SK-MEL-5 (cell line): ENCODE measurements at places on chromosomes 2 and 18.

- DNase-seq: no peak
These were observed 502.1 kb downstream of the PARD3B start for GRCh38 chr2:205047273-205047839.

DNA sequence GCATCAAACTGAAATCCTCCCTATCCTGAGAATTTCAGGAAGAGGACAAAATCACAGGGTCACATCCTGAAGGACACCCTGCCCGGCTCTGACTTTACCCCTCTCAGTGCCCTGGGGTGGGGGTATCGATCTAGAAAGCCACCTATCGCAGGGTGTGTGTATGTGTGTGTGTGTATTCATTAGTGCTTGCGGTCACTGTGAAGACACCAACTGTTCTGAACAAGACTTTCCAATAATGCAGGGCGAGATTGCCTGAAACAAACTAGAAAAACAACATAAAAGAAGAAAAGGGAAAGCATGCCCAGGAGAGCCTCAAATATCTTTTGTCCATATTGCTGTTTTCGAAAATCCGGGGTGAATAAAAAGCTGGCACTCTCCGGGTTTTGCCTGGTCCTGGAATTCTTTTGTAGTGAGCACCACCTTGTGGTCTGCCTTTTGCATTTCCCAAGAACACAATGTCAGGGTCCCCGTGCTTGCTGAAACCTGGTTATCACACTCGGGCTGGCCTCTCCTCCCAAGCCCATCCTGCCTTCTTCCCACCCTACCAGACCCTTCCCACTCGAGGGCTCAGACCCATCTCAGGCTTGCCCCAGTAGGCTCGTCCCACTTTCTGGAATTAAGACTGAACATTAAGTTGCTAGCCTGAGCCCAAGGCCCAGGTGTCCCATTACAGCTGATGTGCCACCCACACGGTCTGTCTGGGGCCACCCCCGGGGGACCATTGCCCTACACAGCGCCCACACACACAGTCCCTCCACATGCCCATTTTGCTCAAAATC lies 25.0 kb upstream of the COPS8 start:
- peak; percentile 64 for DNase-seq

DNA sequence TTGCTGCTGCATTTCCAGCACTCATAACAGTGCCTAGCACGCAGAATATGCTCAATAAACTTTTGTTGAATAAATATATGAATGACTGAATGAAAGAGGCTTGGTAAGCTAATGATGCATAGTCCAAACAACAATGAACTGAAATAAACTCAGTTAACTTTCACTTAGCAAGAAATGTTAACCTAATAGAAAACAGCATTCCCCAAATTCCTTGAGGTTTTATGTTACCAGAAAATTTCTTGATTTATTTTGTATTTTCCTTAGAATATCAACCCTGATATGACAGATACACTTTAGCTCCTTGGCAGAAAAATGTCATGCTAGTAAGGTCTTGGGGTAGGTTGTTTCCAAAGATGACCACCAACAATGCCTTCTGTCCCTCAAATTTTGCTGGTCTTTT lies 217.4 kb downstream of the KCNE4 start:
- no peak for DNase-seq

GRCh38 chr2:129483366-129483765 lies 496.1 kb upstream of the RAB6C start:
- DNase-seq: no peak

DNA sequence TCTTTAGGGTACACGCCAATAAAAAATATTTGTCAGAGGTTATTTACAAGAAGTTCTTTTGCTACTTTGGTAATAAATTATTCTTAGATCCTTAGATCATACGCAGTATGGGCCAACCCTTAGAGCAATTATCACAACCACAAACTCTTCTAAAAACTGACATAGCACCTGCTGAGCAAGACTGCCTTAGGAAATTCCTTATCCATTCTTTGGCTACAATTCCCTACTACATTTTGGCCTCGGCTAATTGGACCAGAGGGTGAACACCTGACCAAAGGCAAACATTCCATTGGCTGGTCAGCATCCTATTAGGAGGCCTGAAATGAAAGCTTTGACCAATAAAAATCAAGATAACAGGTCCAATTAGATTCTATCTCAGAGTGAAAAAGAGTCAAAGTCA lies 147.6 kb upstream of the CCDC68 start:
- no peak for DNase-seq

DNA sequence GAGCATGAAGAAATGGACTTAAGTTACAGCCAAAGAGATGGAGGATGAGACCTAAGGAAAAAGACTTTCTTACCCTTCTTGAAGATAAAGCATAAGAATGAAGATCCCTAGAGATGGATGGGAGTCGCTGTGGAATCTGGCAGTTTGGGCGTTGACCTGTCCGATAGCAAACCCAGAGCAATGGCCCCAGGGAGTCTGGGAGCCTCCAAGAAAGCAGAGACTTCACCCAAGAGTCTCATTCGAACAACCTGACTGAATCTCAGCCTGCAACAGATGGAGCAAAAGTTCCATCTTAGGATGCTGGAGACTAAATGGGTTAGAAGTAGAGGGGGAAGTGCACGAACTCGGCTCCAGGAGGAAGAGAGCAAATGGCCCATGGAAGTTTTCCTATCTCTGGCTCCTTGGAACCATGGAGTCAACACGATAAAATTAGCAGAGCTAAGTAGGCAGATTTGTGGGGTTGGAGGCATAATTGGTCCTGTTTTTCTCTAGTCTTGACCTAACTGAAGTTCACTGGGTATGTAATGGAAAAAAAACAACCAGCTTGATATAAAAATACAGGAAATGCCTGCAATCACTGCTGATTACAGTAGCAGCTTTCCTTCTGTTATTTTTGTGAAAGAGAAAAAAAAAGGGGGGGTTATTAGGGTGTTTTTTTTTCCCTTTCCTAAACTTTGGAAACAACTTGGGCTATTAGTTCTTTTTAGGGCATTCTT lies 178.4 kb upstream of the EPAS1 start:
- DNase-seq: no peak
